ENCODE measurements at places on chromosomes 7 and 10.

GRCh38 chr10:33355274-33355673, 20.8 kb upstream of the NRP1 start:
- DNase-seq = no peak

- DNase-seq = no peak
Observed at GRCh38 chr10:132549371-132549770, 11.8 kb downstream of the INPP5A start.

- DNase-seq = no peak
Observed at GRCh38 chr7:105367458-105367857, 21.3 kb downstream of the SRPK2 start.

DNA sequence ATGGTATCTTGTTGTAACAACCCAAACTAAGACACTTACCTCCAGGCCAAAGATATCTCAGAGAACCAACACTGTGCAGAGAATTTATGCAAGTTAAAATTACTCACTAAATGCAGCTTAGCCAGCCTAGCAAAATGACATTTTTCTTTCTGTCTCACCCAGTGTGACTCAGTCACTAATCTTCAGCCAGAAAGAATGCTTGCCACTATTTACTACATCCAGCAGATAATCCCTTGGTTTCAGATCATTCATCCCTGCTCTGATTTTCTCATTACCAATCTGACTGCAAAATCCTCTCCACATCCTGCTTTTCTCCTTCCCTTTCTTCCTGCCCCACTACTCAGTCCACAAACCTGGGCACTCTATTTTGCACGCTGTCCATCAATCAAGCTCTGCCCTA, 93.5 kb upstream of the NEBL start:
- no peak for DNase-seq

GRCh38 chr7:19442016-19442785, 266.6 kb downstream of the POLR1F start:
- DNase-seq = peak; percentile 20

GRCh38 chr7:2647594-2648172, 15.9 kb downstream of the TTYH3 start:
- no peak for DNase-seq

- no peak for DNase-seq
Observed at GRCh38 chr7:118061386-118061785, 122.6 kb upstream of the LSM8 start.

- no peak for DNase-seq
Observed at GRCh38 chr10:113541549-113541927, 11.3 kb upstream of the HABP2 start.
